ENCODE measurements at places on chromosomes 11 and 22. TPM values are rescaled to one million over a fixed set of nuclear protein-coding genes. Genes with fewer than 3 reads are reported as not detected.

The RPS6KA4 gene
- total RNA-seq = 81.5 TPM

- no peak for DNase-seq
Measured at GRCh38 chr22:44536411-44536810, 38.4 kb upstream of the RTL6 start.

DNA sequence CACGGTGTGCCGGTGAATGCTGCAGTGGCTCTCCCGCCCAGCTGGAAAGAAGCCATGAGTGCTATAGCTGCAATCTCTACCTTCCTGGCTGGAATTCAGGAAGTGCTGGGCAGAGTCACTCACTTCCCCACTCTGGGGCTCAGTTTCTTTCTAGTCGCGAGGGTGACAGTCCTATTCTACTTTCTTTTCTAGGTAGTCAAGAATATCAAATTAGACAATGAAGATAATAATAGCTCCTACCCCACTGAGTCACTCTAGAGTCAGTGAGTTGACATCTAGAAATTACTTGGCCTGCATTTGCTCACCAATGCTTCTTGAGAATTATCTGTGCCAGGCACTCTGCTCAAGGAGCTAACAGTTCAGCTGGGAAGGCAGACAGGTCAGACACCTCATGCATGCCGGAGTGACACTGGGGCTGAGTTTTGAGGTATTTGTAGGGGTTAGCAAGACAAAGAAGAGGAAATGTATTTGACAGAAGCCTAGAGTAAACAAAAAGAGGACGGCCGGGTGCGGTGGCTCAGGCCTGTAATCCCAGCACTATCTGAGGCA is 3.2 kb downstream of the CENPM start:
- no peak for DNase-seq

GRCh38 chr11:120168960-120169681 is 31.2 kb upstream of the TRIM29 start:
- no peak for DNase-seq

DNA sequence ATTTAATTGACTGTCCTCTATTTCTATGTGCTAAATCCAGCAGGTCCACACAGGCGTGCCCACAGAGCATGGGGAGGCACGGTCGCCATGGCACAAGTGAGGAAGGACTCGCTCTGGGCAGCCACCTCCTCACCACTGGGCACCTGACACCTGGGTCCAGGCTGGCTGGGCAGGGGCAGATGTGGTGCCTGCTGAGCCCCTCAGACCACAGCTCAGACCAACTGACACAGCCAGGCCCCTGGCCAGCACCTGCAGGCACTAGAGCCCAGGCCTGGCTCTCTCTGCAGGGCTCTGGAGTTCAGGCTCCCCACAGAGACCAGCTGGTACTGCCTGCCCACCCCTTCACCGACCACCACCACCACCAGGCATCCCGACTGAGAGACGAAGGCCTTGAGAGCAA is 27.9 kb downstream of the LINC01488 start:
- no peak for DNase-seq

The SC5D gene
- total RNA-seq = 18.8 TPM

DNA sequence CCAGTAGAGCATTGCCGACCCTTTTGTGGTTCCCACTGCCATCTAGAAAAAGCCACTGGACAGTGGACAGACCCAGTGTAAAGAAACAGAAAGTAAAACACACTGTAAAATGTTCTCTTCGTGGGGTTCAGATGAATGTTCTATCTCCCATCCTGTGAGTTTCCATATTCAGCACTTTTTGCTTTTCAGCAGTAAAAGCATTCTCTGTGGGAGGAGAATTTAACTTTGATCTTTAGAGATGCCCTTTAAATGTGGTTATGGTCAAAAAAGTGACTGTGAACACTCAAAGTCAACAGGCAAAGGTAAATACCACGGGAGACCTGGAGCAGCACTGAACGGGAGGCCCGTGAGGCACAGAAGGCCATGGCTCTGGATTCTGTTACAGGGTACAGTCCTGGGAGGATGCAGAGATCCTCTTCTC is 53.9 kb downstream of the FLI1 start:
- DNase-seq = no peak

The KRTAP5-10 gene
- total RNA-seq = not detected

The TMPRSS13 gene
- not detected for total RNA-seq

DNA sequence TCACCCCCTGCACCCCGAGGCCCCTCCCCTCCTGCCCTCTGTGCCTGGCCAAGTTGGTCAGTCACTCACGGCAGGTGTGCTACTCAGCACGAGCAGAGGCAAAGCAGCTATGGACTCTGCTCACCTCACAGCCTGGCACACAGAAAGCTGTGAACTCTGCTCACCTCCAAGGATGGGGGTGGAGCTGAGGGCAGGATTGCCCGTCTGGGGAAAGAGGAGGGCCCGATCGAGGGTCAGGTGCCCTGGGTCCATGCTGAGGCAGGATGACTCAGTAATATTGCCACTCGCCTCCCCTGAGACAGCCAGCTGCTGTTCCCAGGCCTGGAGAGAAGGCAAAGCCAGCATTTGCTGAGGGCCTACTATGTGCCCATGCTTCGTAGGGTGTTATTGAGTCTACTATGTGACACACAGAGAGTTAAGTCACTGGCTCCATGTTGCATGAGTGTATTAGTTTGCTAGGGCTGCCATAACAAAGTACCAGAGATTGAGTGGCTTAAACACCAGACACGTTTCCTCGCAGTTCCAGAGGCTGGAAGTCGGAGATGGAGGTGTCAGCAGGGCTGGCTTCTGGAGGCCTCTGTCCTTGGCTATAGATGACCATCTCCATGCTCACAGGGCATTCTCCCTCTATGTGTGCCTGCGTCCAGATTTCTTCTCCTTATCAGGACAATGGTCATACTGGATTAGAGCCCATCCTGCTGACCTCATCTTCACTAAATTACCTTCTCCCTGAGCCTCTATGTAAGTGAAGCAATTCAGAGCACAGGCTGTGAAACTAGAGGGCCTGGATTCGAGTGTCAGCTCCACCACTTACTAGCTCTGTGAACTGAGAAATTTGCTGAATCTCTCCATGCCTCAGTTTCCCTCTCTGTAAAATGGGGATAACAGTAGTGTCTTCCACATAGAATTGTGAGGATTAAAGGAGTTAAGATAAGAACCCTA is 13.2 kb upstream of the TSKU start:
- no peak for DNase-seq

The OR2D2 gene
- total RNA-seq = not detected

DNA sequence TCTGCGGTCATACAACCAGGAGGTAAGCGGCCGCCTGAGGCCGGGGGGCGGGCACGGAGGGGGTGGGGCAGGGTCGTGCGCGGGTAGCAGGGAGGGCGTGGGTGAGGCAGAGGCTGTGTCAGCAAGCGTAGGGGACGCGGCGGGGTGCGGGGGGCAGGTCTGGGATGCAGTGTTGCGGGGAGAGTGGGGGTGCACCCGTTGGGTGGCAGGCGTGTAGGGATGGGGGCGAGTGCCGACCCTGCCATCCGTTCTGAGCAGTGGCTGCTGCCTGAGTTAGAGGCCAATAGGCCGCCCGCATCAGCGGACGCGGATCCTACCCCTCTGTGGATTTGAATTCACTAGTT is 1.4 kb downstream of the RIC8A start:
- DNase-seq = no peak

- DNase-seq = no peak
Measured at GRCh38 chr11:117834068-117834810, 9.7 kb upstream of the FXYD2 start.

The PRODH gene
- total RNA-seq = 1.4 TPM

The BDNF gene
- 4.7 TPM for total RNA-seq

DNA sequence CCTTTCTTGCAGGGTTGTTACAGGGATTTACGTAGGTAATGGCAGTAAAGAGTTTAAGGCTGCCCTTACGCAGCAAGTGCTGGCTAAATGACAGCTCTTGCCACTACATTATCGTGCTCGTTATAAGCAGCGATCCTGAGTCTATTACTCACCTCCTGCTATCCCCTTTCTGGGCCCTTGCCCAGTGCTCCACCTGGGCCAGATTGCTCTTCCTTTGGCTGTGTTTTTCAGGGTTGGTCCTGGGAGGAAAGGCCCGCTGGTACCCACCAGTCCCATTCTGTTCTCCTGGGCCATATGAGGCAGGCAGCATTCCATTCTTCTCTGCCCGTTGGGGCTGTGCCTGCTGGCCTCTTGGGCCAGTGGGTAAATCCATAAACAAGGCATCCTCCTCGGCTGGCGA is 87.5 kb downstream of the C11orf58 start:
- DNase-seq = no peak

The HBG1 gene
- not detected for total RNA-seq

- DNase-seq = no peak
Measured at GRCh38 chr11:33389635-33390034, 132.5 kb downstream of the HIPK3 start.

The SPTBN2 gene
- 3.2 TPM for total RNA-seq

The SCO2 gene
- total RNA-seq = not detected
